Epithelial cell of proximal tubule (primary cell): ENCODE measurements at places on chromosomes 7 and 10. TPM values are rescaled to one million over a fixed set of nuclear protein-coding genes. Genes with fewer than 3 reads are reported as not detected.

DNA sequence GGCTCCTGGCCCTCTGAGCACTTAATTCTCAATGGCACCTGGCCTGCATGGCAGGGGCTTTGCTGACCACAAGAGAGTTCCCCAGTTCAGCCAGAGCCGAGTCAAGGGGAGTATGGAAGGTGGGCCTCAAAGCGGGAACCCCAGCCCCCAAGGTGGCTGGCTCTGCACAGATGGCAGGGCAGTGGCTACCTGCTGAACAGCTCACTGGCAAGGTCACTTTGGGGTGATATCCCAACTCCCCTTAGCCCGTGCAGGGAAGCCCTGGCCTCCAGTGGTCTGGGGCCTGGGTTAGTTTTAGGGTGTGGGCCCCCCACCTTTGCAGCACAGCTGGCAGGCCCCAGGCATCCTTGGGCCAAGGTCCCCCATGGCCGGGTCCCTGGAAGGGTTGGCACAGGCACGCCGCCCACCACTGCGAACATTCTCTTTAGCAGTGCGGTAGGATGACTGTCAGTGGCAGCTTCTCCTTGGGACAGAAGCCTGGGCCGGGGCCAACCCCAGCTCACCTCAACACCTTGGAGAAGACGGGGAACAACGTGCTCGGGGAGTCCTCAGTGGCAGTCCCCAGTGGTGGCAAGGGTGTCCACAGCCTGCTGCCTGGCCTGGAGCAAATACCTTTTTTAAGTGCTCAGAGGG, 36.8 kb downstream of the PPIF start:
- DNase-seq: no peak

- DNase-seq: no peak
Observed at GRCh38 chr10:24346877-24347519, 138.1 kb downstream of the KIAA1217 start.

DNA sequence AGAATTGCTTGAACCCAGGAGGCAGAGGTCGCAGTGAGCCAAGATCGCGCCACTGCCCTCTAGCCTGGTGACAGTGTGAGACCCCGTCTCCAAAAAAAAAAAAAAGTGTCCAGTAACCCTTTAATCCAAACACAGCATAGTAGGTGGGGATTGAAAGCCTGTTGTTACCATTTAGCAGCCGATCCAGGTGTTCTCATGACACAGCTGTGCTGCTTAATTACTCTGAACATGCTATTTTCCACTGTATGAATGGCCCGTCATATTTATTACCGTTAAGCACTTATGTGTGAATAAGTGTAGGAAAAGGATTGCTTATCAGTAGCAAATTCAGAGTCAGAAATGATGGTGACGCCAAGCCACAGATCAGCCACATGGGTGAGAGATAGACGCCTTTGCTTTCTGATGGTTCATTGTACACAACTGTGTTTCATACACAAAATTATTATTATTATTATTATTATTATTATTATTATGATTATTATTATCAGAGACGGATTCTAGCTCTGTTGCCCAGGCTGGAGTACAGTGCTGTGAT, 11.6 kb upstream of the ORAI2 start:
- DNase-seq: no peak

DNA sequence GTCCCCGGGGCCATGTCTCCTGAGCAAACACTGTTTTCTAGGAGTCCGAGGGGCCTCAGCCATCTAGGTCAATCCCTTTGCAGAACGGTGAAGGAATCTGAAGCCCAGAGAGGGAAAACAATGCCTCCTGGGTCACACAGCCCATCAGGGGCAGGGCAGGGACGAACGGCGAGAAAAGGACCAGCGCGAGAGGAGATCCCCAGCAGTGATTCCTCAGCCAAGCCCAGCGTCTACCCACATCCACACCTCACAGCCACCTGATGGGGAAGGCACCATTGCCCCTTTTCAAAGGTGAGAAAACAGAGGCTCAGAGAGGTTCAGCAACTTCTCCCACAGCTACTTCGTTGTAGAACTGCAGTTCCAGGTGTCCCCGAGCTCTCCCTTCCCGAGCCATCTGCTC, 17.9 kb upstream of the PSMG3 start:
- no peak for DNase-seq

DNA sequence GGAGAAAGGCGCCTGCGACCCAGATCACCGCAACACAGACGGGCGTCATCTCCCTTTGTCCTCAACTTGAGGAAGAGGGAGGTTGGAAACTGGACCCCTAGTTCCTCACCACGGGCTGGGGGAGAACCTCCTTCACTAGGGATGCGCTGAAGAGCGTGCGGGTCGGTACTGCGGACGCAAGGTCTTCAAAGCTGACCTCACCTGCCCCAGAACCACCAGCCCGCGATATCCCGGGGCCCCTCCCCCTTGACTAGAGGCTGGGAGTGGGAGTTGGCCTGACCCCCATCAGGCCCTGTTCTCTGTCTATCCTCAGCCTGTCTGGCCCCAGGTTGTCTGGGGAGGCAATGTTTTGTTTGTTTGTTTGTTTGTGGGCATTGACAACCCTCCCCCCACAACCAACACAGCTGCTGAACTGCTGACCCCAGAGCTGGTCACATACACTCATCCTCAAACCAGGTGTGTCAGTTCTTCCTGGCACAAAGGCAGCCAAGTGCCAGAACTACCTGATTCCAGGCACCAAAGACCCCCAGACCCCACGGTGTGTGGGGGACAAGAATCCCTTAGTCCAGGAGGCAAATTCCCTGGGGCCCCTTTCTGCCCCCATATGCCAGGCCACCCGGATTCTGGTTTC, 2.9 kb downstream of the NPM3 start:
- DNase-seq: no peak

DNA sequence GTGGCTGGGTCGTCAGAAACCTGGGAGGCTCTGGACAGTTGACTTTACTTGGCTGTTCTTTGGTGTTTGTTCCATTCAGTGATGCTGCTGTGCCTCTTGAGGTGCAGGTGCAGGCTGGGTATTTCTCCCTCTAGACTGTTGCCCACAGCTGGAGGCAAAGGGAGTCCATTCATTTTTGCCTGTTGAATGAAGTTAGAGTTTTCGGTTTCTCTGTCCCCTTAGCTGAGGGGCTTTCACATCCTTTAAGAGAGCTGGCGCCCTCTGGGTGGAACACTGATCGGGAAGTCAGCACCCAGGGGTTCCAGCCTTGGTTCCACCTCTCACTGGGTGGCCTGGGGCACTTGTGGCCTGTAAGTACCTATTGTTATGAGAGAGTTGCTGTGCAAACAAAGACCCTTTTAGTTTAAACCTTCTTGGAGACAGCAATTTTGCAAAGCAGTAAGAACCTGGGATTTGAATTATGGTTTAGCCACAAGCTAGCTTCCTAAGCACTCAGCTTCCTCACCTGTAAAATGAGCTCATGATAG, 67.2 kb downstream of the GRK5 start:
- no peak for DNase-seq

GRCh38 chr7:92456236-92456635, 9.0 kb downstream of the GATAD1 start:
- no peak for DNase-seq

- DNase-seq: no peak
Observed at GRCh38 chr7:20816372-20816959, 29.8 kb upstream of the SP8 start.

- no peak for DNase-seq
Observed at GRCh38 chr7:88357294-88357693, 50.6 kb upstream of the STEAP4 start.

GRCh38 chr10:86765548-86765947, 9.1 kb downstream of the BMPR1A start:
- no peak for DNase-seq

GRCh38 chr7:92909686-92910475, 73.5 kb upstream of the CDK6 start:
- DNase-seq: no peak

DNA sequence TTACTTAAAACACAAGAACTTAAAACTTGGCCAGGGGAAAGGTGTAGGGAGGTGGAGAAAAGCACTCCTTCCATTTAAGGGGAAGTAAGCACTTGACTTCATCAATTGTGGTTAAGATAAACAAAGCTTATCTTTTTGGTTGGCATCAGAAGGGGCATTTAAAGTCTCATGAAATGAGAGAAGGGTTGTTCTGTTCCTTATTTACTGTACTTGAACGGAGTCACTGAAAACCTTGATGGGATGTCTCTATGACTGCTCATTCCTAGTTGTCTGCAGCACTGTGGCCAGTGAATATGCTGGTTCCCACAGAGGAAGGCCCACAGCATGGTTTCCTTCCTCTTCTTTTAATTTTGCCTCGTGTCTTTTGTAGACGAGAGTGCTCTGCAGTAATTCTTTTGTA, 229.3 kb downstream of the AUTS2 start:
- DNase-seq: no peak

GRCh38 chr10:82680608-82681007, 805.6 kb downstream of the NRG3 start:
- no peak for DNase-seq

DNA sequence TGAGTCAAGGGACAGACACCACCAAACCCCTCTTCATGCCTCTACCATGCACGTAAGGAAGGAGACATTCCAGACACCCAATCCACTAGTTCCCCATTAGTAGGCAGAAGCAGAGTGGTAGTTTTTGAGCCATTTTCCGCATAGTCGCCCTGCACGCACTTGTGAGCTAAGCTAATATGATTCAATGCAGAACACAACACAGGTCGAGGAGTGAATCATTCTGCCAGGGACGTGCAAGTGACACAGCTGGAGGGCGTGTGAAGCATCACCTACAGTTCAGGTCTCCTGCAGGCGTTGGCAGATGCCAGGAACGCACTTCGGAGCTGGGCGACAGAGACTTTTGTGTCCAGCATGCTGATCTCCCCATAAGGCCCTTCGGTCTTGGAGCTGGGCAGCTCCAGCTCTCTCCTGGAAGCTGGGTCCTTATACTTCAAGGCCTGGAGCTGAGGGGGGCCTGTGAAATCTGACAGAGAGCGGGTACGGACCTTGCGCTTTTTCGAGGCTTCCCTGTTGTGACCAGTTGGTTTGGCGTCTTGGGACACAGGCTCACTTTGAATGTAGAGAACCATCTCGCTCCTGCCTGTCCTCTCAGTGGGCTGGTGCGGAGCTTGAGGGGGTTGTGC, 102.4 kb downstream of the SVIL start:
- DNase-seq: no peak

DNA sequence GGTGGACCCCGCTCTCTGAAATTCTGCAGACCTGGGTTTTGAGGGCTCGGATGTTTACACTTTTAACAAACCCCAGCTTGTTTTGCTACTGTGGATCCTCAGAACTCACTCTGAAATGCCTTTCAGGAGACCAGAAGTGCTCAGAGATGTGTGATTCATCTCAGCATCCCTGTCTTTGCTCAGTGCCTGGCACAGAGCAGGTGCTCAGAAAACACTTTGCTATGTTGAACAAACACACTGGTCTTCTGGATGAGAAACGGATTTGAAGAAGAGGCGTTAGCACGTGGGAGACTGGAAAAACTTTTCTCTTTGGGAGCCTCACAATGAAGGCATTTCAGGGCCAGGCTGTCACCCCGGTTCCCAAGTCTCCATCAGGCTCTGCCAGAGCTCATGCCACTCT, 53.3 kb downstream of the SH3PXD2A start:
- no peak for DNase-seq

- no peak for DNase-seq
Observed at GRCh38 chr10:14700546-14700945, 74.2 kb downstream of the FAM107B start.

- DNase-seq: no peak
Observed at GRCh38 chr7:87833130-87833529, 43.0 kb downstream of the SLC25A40 start.

GRCh38 chr7:73909051-73909941, 48.3 kb downstream of the TMEM270 start:
- DNase-seq: no peak

GRCh38 chr7:73986158-73986631, 41.8 kb upstream of the ELN start:
- no peak for DNase-seq

DNA sequence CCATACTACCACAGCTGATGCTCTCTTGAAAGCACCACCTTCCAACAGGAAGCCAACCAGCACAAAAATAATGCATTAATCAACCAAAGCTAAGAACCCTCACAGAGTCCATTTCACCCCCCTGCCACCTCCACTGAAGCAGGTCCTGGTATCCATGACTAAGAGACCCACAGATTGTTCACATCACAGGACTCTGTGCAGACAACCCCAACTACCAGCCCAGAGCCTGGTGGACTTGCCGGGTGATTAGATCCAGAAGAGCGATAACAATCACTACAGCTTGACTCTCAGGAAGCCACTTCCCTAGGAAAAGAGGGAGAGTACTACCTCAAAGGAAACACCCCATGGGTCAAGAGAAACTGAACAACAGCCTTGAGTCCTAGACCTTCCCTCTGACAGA, 528.1 kb downstream of the KIF20B start:
- DNase-seq: no peak

GRCh38 chr10:34814913-34815184, 247 bp downstream of the PARD3 start:
- DNase-seq: no peak

DNA sequence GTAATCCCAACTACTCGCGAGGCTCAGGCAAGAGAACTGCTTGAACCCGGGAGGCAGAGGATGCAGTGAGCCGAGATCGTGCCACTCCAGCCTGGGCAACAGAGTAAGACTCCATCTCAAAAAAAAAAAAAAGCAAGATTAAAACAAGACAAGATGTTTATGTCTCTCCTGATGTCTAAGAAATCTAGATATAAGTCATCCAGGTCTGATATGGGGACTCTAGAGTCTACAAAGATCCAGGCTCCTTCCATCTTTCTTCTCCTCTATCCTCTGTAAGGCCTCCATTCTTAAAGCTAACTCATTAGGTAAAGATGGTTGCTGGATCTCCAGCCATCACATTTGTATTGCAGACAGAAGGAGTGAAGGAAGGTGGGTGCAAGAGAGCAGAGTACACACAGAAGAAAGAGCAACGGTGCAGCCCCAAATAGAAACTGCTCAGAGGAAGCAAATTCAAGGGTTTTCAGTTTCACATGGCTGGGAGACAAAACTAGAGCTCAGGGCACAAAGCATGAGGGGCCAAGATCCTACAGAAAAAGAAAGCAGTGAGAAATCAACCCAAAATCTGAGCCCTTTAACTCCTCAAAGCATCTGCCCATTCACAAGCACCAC, 57.6 kb downstream of the USP6NL start:
- no peak for DNase-seq

GRCh38 chr7:42522227-42522991, 285.4 kb upstream of the GLI3 start:
- DNase-seq: no peak

GRCh38 chr7:99485094-99485493, 12.4 kb downstream of the ZNF789 start:
- no peak for DNase-seq

GRCh38 chr7:116150588-116150987, 59.8 kb upstream of the TES start:
- no peak for DNase-seq

OR2A1 gene
- total RNA-seq: 0.17 TPM in 1 of 2 replicates, not detected in the other

NDUFB8 gene
- total RNA-seq: 217 and 269 TPM in 2 replicates

NUDT13 gene
- 2.9 and 3.6 TPM in 2 replicates for total RNA-seq

TMEM270 gene
- not detected in 2 replicates for total RNA-seq

SPDYE6 gene
- not detected in 2 replicates for total RNA-seq
